ENCODE measurements at places on chromosomes 2 and 18.

- no peak for DNase-seq
Measured at GRCh38 chr2:101806701-101807100, 109.2 kb downstream of the MAP4K4 start.

- peak; percentile 78 for DNase-seq
Measured at GRCh38 chr2:100321866-100322820, at the start of gene LONRF2. Gene LONRF2 (minus strand): TSS chr2:100322501. CDS start chr2:100322093, 408 bp downstream.

- DNase-seq, result peak; percentile 13
Measured at GRCh38 chr2:209663139-209663538, 108.5 kb upstream of the UNC80 start.

GRCh38 chr18:2909431-2910140 lies 62.8 kb downstream of the EMILIN2 start:
- DNase-seq, result no peak

DNA sequence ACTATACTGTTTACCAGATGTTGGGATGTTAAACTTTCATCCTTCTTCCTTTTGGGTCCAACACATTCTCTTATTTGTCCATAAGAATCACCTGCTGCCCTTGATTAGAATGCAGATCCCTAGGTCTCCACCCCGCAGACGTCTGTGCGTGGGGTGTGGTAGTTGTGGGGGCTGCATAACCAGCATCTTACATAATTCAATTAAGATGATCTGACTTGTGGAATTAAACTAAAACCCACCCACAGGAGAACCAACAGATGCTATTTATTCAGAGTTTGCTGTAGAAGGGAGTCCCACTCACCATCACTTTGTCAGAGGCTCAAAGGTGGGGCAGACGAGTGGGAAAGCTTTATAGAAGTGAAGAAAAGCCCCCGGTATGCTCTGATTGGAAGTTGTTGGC lies 1.6 kb upstream of the KLHL23 start:
- DNase-seq, result no peak

DNA sequence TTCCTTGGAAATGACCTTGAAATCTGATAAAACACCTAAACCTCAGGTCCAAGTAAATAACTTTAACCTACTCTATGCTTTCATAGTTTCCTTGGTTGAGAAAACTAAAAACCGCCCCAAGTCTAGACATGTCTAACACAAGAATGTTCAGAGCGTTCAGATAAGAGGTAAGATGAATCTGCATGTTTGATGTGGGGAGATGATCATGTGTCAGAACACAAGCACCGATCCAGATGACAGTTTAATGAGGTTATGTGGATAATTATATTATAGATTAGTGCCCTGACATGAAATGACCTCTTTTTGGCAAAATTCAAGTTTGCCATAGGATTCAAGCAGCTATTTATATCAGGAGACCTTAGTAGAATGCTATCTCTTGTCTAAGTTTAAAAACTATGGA lies 729.8 kb upstream of the SOX11 start:
- no peak for DNase-seq

DNA sequence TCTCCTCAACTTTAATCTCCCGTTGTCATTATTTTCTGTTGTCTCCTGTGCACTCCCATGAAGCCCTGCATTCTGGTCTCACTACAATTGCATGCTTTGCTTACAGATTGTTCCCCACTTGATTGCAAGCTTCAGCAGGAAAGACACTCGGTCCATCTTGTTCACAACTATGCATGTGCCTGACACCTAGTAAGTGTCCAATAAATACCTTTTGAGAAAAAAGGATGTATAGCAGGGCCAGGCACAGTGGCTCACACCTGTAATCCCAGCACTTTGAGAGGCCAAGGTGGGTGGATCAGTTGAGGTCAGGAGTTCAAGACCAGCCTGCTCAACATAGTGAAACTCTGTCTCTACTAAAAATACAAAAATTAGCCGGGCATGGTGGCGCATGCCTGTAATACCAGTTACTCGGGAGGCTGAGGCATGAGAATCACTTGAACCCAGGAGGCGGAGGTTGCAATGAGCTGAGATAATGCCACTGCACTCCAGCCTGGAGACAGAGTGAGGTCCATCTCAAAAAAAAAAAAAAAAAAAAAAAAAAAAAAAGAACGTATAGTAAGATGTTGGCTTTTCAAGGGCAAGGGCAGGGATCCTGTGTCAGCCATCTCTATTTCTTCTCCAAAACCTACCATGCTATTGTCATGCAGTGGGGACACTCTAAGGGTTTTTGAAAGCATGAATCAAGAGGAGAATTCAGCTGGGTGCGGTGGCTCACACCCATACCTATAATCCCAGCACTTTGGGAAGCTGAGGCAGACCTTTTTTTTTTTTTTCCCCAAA lies 338.3 kb downstream of the MYCN start:
- DNase-seq, result no peak

DNA sequence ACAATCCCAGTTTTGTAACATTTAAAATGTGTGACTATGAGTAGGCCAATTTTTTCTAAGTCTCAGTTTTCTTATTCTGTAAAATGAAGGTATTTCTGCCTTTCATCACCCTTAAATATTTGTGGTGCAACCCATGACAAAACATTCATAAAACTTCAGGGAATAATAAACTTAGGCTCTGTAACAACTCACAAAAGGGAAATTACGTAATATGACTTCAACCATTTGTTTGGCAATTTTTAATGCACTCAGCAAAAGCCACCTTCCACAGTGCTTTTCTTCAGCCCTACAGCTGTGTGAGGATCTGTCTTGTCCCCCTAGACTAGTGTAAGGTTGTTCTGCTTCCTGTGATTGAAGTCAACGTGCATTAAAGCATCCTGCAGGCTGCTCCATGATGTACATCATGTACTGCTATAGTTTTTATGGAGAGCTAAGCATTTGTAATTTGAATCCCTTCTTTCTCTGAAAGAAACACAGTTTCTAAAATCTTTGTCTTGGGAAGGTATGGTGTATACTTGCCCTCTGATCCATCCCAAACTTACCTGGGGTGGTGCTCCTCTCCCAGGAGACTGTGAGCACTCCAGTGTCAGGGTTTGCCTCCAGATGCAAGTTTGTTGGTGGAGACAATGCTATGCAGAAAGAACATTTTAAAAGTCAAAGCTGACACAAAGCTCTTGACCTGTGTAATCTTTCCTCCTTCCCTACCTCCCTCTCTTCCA lies 39.1 kb downstream of the FN1 start:
- DNase-seq, result no peak

DNA sequence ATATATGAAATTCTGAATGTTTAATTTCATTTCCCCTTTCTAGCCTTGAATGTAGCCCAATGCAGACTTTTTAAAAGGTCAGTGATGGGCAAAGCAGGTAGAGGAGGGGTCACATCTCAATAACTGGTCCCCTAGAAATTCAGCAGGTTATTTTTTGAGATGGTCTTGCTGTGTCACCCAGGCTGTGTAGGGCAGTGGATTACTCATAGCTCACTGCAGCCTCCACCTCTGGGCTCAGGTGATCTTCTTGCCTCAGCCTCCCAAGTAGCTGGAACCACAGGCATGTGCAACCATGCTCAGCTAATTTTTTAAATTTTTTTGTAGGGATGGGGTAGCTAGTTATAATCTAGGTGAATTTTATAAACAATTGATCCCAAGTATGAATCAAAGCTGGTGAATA lies 8.8 kb downstream of the IAH1 start:
- no peak for DNase-seq

- no peak for DNase-seq
Measured at GRCh38 chr18:60469387-60470100, 97.0 kb upstream of the MC4R start.

DNA sequence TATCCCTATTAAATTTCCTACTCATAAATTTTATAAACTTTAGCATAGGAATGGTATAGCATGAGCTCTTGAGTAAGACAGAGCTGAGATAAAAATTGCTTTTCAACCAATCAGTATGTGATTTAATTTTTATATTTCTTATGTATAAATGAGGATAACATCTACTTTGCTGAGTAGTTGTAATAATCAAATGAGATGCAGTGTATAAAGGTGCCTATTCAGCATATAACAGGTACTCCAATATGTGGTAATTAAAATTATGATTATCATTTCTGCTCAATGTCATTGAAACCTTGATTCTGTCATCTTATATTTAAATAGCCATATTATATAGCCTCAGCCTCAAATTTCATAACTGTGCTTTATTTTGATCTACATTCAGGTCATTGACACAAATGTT lies 700.4 kb upstream of the SLC8A1 start:
- DNase-seq, result no peak

- DNase-seq, result no peak
Measured at GRCh38 chr2:162424816-162425215, 80.9 kb downstream of the GCA start.

- no peak for DNase-seq
Measured at GRCh38 chr2:239136762-239137161, 264.1 kb downstream of the HDAC4 start.

- no peak for DNase-seq
Measured at GRCh38 chr2:16663121-16663905, 2.3 kb downstream of the CYRIA start.

DNA sequence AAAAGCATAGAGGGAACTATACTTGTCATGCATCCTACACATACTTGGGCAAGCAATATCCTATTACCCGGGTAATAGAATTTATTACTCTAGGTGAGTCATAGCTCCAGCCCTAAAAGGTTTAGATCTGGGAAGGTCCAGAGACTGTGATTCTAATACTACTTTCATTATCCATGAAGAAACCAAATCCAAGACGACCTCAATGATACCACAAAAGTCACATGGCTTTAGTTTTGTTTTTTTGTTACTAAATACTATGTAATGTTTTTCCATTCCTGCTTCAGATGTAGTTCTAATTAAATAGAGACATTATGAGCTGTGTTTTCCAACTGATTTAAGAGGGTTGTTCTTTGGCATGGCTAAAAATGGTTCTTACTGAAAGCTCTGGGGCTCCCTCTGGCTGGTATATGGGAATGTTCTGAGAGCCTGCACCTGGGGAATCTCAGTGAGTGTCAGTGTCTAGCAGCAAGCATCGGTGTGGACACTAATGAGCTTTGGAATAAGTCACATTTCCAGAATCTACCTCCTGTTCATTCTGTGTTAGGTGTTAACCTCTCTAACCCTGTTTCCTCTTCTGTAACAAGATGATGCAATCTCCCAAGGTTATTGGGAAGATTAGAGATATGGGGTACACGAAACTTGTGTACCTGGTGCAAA lies 20.5 kb upstream of the IL1RL2 start:
- DNase-seq, result no peak

DNA sequence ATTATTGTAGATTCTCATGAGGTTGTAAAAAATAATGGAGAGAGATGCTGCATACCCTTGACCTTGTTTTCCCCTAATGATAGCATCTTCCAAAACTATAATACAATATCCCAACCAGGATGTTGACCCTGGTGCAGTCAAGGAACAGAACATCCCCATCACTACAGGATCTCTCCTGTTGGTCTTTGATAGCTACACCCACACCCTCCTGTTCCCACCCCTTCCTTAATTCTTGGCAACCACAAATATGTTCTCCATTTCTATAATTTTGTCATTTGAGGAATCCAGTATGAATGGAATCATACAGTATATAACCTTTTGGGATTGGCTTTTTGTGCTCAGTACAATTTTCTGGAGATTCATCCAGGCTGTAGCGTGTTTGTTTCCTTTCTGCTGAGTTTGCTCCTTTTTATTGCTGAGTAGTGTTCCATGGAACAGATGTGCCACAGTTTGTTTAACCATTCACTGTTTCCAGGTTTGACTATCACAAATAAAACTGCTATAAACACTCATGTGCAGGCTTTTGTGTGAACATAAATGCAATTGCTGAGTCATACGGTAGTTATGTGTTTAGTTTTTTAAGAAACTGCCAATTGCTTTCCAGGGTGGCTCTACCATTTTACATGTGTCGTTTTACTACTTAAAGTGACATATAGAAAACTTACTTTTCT lies 22.2 kb downstream of the MCFD2 start:
- no peak for DNase-seq

- DNase-seq, result no peak
Measured at GRCh38 chr18:6644836-6645627, 84.5 kb upstream of the ARHGAP28 start.

- no peak for DNase-seq
Measured at GRCh38 chr2:102000813-102001766, 9.3 kb downstream of the IL1R2 start.

GRCh38 chr18:47519277-47519676 lies 267.8 kb upstream of the SKOR2 start:
- DNase-seq, result no peak

GRCh38 chr2:16196687-16197503 lies 256.5 kb downstream of the MYCN start:
- DNase-seq, result no peak

DNA sequence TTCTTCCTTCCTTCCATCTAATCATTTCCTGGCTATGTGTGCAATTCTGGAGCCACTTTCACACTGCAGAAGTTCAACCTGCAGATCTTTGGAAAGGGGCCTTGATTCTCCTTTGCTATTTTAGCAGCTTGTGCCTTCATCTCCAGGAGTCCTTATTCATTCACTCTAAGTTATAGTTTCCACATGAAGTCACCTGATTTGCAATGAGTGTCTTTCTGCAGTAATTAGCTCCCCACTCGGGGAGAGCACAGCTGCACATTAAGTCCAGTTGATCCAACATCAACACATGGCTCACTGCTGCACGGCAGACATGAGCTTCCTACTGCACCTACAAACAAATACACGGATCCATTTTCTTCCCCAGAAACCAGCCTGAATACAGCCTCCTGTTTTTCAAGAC lies 323.1 kb upstream of the TNP1 start:
- peak; percentile 23 for DNase-seq

DNA sequence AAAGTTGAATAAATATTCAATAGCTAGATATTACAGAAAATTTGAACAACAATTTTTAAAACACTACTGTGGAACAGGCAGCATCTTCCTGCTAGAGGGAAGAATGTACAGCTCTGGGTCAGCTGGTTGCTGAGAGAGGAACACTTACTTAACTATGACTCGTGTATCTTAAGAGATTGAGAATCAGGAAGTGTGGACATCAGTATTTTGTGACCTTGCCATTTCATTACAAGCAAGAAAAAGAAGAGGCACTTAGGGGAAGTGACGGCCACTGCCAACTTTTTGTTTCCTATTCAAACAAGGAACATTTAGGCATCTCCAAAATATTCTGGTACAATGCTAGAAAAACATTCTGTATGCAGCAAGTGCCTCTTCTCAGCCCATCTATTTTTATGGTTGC lies 45.9 kb downstream of the ITPRID2 start:
- DNase-seq, result no peak

DNA sequence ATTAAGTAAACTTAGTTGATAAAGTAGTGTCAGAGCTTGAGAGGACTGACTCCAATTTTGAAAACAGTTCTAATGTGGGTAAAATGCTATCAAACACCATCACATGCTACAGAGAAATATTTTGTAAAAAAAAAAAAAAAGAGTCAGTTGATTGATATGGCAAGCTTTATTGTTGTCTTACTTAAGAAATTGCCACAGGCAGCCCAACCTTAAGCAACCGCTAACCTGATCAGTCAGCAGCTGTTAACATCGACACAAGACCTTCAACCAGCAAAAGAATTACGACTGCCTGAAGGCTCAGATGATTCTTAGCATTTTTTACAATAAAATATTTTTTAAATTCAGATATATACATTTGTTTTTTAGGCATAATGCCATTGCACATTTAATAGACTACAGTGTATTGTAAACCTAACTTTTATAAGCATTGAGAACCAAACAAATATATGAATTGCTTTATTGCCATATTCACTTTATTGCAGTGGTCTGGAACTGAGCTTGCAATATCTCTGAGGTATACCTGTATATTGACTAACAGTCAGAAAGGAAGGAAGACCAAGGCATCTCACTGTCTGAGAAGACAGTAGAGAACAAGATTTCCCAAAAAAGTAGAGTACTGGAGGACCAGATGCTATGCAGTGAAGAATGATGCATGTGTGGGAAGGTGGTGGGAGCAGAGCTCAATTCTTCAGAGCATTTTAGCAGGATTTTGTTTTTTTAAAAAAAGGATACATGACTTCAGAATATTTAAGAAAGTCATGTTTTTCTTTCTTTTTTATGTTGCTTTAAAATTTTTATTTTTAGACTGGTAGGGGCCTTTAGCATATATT lies 973.8 kb upstream of the GYPC start:
- DNase-seq, result no peak
